ENCODE measurements at places on chromosomes 6 and 20. TPM values are rescaled to one million over a fixed set of nuclear protein-coding genes. Genes with fewer than 3 reads are reported as not detected.

MAFB gene
- 11.0 TPM for polyA plus RNA-seq

SNX3 gene
- 348 TPM for polyA plus RNA-seq

GRCh38 chr6:1181939-1182605, 129.8 kb upstream of the FOXQ1 start:
- no peaks in the 10 kb centered on the region for H3K4me1 ChIP-seq
- H3K27ac ChIP-seq, result no peak overlapping the region
- no peaks in the 10 kb centered on the region for H3K27me3 ChIP-seq
- H3K4me3 ChIP-seq, result no peak overlapping the region

- no peak for DNase-seq
- H3K4me1 ChIP-seq, result no peaks in the 10 kb centered on the region
- H3K27me3 ChIP-seq, result peaks cover 5% of the 10 kb centered on the region
- no peaks in the 10 kb centered on the region for H3K36me3 ChIP-seq
Observed at GRCh38 chr20:63377256-63377941, 16.2 kb upstream of the CHRNA4 start.

GRCh38 chr20:52991830-52992229, 19.7 kb downstream of the TSHZ2 start:
- H3K4me3 ChIP-seq, result no peak overlapping the region
- no peaks in the 10 kb centered on the region for H3K4me1 ChIP-seq
- H3K27ac ChIP-seq, result no peak overlapping the region
- DNase-seq, result no peak

Data from psoas muscle (tissue), 8 donors.